ENCODE measurements at places on chromosomes 3 and 15.

- DNase-seq, result no peak
These were observed 62.8 kb upstream of the IMPG2 start for GRCh38 chr3:101383156-101383575.

GRCh38 chr3:119937229-119937628 lies 155.3 kb downstream of the NR1I2 start:
- no peak for DNase-seq

GRCh38 chr15:62888623-62889022 lies 153.9 kb upstream of the TPM1 start:
- DNase-seq, result no peak

- no peak for DNase-seq
These were observed 3.3 kb downstream of the TMEM115 start for GRCh38 chr3:50355829-50356552.

GRCh38 chr15:68149059-68149458 lies 56.1 kb downstream of the CALML4 start:
- no peak for DNase-seq

DNA sequence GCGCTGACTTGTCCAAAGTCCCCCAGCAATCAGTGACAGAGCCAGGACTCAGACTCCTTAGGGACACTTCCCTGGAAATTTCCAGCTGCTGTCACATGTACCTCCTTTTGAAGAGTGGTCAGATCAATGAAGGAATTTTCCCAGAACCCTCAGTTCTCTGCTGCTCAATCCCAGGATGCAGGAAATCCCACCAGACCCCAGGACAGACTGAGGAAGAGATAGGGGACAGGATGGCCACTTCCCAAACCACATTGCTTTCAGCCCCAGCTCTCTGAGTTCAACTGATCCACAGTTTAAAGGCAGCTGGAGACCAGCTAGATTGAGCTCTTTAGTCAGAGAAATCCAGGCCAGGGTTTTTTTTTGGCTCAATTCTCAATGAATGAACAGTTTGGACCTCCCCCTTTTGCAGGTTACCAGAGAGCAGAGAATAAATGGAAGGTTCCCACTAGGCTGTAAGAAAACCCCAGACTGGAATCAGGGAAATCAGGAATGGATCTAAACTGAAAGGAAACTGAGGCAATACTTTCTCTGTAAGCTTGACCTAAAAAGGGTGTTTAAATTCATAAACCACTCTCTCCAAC lies 1.5 kb downstream of the CYP1A1 start:
- peak; percentile 5 for DNase-seq

DNA sequence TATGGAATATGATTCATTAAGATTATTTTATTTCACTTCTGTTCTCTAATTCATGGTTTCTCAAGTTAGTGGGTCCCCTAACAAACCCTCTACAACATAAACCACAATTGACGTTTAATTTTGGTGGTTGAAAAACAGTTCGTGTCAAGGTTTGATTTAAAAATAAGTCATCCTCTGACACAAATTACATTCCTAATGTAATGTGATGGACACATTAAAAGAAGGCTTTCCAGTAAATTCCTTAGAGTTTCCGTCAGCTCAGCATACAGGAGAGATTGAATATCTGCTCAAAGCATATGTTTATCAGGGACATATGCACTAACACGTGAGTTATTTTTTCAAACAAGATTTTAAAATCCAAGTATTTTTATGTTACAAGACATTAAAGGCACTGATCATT lies 626.5 kb upstream of the ADAMTS9 start:
- no peak for DNase-seq

DNA sequence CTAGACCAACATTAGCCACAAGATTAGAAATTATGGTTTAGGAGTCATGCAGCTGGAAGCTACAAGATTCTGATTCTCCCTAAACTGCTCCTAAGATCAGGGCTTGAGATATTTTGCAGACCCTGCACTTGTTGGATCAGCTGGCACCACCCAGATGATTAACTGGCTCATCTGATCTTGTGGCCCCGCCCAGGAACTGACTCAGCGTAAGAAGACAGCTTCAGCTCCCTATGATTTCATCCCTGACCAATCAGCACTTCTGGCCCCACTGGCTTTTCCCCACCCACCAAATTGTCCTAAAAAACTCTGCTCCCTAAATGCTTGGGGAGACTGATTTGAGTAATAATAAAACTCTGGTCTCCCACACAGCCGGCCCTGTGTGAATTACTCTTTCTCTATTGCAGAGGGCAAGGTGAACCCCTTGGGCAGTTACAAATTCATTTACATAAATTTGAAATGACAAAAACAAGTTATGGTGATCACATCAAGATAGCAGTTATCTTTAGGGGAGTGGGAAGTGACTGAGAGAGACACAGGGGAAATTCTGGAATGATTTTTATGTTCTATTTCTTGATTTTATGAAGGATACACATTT lies 76.5 kb downstream of the CD200R1L start:
- DNase-seq, result no peak

- no peak for DNase-seq
These were observed 294.8 kb upstream of the NR2E3 start for GRCh38 chr15:71515375-71516186.

DNA sequence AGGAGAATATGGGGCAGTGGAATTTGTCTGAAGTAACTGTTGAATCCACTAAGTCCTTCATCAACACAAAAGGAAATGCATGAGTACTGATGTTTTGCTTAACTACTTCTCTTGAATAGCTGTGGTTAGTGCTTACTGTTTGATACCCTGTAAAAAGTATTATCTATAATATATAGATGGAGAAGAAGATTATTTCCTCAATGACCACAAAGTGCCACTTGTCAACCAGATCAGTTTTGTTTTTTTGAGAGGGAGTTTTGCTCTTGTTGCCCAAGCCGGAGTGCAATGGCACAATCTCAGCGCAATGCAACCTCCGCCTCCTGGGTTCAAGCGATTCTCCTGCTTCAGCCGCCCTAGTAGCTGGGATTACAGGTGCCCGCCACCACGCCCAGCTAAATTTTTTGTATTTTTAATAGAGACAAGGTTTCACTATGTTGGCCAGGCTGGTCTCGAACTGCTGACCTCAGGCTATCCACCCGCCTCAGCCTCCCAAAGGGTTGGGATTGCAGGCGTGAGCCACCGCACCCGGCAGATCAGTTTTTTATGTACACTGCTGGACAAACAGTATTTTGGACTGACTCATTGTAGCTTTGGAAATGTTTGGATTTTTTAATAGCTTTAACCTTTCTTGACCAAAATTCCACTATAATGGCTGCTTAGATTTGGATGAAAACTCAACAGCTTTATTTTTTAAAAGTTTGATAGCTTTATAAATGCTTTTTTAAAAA lies 1.5 kb upstream of the RPLP1 start:
- no peak for DNase-seq

DNA sequence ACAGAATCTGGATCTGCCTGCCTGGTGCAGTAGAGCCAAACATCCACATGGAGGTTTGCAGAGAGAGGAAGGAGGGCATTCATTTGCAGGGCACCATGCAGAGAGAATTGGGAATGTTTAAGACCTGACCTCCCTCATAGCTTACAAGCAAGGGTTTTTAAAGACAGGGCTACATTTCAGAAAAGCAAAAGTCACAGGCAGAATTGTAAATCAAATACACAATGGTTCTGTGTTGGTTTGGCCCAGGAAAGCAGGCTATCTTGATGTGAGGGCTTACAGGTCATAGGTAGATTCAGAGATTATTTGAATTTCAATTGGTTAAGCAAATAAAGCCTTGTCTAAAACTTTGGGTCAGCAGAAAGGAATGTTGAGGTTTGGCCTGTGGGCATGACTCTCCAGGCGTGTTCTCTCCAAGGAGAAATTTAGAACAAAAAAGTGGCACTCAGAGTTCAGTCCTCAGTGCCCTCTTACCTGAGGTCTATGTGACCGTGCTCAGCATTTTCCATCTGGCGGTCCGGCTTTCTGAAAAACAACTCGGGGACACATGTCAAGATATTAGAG lies 91.5 kb downstream of the CD47 start:
- DNase-seq, result no peak
